ENCODE measurements at places on chromosomes 5 and 9.
A peak's percentile ranks its signal among the peaks of the same experiment; 100 is the strongest.

DNA sequence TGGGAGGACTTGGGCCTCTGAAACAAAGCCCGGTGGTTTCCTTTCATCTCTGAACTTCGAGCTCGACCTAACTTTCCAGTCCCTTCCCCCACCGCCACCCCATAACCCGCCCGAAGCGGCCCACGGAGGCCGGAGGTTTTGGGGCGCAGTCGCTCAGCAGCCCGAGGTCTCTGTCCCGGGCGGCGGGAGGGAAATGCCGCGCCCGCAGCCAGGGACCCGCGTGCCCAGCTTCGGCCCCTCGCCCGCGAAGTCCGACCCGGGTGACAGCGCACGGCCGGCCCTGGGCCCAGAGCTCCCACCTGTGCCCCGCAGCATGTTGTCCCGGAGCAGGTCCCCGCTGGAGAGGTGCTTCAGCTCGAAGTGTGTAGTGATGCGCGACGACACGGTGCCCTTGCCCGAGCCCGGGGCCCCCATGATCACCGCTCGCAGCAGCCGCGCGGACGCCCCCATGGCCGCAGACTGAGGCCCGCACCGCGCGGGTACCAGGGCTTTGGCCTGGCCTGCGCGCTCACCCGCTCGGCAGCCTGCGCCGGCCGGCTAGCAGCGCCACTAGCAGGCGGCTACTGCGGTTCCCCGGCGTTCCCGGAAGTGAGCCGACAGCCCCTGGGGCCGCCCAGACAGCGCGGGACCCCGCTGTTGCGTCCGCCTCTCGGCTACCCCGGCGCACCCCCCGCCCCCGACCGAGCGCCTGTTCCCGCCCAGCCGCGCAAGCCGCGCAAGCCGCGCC, at the start of gene AK3:
Gene AK3, minus strand, starts transcription at position 565 of the 727 bp plus-strand sequence. Its CDS starts 115 bp downstream, at position 450.
- DNase-seq, result peak; percentile 78

GRCh38 chr5:111422747-111423720, 89.3 kb downstream of the STARD4 start:
- no peak for DNase-seq

DNA sequence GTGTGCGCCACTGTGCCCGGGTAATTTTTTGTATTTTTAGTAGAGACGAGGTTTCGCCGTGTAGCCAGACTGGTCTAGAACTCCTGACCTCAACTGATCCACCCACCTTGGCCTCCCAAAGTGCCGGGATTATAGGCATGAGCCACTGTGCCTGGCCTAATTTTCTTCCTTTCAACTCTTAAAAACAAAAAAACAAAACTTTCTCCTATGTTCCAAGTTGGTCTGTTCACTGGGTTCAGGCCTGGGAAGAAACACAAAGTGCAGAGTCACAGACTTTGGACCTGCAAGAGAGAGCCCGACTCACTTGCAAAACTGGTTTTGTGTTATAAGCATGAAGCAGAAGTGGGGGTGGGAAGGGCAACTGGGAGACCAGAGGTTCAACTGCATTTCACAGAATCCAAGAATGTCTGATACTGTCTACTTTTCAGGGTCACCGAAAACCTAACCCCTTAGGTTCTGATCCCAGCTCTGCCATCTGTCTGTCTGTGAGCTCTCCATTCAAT, 5.2 kb upstream of the HDHD3 start:
- no peak for DNase-seq

DNA sequence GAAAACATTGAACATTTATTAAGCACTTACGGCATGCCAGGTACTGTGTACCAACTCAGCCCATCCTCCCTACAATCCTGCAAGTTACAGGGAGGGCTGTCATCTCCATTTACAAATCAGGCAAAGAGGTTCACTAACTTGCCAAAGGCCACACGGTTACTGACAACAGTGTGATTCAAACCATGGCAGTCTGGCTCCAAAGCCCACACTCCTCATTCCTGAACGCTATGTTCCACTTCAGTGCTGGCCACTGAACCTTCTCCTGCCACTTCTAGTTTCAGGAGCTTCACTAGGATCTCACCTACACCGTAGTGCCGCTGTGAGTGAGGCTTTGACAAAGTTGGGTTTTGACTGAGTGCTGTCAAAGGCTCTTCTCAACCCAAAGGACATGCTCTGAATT, 7.2 kb upstream of the LIFR start:
- DNase-seq, result no peak

DNA sequence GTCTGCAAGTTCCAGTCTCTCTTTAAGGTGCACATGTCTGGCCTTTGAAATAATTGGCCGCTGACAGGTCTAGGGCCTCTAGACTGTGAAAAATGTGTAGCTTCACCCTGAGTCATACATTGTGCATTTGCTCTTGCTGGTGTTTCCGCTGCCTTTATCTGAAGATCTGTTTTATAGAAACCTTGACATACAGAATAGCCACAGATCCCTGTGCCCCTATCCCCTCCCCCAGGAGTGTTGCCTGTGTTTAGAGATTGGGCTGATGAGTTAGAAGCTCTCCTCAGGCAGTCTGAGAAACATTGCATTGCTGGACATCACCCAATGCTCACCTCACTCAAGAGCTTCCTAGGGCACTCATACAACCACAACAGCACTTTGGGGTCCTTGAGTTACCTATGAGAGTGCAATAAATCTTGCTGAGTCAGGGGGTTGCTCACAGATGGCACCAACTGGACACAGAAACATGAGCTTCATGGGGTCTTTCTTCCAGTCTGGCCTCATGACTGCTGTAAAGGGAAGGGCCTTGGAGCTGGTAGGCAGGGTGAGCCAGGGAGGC, 3.8 kb upstream of the ZNF782 start:
- DNase-seq, result no peak

GRCh38 chr5:157225469-157226422, 40.2 kb upstream of the CYFIP2 start:
- DNase-seq, result peak; percentile 28

GRCh38 chr5:129474544-129474943, 14.4 kb downstream of the ADAMTS19 start:
- DNase-seq, result no peak

- DNase-seq, result no peak
Measured at GRCh38 chr9:119272500-119273211, 96.6 kb downstream of the BRINP1 start.

- no peak for DNase-seq
Measured at GRCh38 chr5:172123269-172123692, 64.7 kb downstream of the STK10 start.

Measured in CD4-positive, alpha-beta T cell treated with Interleukin-6 at 100 ng/mL for 8 hours (primary cell).